ENCODE measurements at places on chromosomes 5 and 9.

GRCh38 chr9:128733256-128733655, 9.3 kb upstream of the ZDHHC12 start:
- DNase-seq, result peak; percentile 35

DNA sequence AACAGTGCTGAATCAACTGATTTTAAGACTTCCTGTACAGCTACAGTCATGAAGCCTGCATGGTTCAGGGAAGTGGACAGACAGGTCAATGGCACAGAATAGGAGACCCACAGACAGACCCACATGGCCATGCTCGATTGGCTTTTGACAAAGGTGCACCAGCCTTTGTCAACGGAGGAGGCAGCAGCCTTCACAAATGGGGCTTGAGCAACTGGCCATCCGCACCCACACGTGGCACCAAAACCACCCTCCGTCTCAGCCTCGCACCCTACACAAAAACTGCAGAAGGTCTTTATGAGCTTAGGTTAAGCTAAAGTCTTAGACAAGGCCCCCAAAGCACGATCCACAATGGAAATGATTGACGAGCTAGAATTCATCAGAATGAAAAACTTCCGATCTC, 59.5 kb upstream of the UBAC1 start:
- DNase-seq, result no peak

DNA sequence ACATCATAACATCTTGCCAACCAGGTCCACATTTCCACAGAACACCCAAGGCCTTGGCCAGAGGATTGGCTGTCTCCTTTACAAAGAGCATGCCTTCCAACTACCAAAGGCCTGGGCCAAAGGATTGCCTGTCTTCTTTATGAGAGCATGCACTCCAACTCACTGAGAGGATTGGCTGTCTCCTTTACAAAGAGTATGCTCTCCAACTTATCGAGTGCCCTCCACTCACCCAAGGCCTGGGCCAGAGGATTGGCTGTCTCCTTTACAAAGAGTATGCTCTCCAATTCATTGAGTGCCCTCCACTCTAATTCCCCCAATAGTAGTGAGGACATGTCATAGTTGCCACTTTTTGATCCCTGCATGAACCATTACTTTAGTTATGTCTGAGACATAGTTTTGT, 79.9 kb upstream of the TAS2R1 start:
- no peak for DNase-seq

DNA sequence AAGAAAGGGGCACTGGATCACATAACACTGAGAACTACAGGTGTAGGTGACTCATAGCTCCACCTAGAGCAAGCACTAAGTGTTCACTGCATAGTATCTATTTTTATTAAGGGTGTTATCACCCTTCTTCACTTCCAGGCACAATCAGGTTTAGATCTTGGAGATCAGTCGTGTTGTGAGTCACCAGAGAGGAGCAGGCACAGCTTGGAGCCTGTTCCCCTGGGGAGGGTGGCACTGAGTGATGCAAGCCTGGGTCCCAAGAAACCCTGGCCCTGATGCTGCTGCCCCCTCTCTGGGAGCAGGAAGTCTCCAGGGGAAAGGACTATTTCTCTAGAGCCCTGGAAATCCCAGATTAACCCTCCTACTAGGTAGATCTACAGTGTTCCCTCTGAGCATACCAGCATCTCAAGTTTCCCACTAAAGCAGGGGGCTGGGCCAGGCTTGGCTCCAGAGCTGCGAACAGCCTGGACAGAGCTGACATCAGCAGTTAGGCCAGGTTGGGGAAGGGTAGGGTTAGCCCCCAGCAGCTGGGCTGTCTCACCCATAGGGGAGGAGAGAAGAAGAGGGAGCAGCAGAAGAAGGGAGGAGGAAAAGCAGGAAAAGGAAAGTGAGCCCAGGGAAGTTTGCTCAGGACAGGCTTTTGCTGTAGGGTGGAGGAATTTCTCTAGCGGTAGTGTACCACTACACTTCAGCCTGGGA, 28.1 kb upstream of the SPINK4 start:
- no peak for DNase-seq

DNA sequence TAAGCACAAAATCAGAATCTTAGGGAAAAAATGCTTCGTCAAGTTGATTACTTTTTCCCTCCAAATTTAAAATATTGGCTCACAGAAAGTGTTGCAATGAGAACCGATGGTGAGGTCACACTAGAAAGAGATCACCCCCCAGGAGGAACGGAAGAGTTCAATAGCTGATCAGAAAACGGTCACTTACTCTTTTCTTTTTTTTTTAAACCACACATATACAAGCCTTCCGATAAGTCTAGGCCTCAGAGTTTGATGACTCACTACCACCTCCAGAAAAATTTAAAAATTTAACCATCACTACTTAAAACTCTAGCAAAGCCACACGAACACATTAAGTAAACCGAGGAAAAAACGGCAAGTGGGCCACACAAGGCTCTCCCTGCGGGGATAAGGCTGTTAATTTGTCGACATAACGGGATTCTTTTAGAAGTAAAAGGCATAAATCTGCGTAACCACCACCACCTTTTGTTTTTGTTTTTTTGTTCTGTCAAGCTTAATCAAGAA, 1.2 kb downstream of the SURF4 start:
- DNase-seq, result peak; percentile 37

DNA sequence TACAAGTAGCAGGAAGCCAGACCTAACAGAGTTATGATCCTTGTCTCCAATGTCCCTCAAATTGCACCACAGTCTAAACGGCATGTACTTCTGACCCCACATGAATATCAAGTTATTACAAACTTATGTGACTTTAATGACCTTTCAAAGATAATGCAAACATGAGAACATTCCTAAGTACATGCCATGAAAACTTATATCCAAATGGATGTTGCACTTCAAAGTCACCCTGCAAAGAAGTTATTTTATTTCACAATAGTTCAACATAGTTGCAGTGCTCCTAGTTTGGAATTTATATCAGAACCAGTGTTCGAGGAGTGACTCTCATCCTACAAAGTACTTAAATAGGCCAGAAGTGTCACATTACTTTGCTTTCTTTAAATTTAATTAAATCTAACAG, 41.2 kb upstream of the ITGA1 start:
- no peak for DNase-seq

DNA sequence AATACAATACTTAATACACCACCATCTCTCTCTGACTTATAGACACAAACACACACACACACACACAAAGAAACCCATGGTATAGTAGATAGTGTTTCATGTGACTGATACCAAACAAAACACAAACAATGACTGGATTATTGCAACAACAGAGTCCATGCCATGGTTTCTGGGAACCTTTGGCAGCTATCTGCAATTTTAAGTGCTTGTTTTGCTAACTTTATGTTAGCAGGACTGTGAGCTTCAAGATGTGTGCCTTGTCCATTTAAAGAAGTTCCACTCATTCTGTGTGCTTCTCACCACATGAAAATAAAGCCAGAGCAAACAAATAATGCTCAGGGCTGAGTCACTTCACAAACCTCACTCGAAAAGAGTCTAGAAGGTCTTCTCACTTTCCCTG, 15.1 kb upstream of the LURAP1L start:
- no peak for DNase-seq

- no peak for DNase-seq
Observed at GRCh38 chr9:87567001-87567400, 69.3 kb downstream of the DAPK1 start.

DNA sequence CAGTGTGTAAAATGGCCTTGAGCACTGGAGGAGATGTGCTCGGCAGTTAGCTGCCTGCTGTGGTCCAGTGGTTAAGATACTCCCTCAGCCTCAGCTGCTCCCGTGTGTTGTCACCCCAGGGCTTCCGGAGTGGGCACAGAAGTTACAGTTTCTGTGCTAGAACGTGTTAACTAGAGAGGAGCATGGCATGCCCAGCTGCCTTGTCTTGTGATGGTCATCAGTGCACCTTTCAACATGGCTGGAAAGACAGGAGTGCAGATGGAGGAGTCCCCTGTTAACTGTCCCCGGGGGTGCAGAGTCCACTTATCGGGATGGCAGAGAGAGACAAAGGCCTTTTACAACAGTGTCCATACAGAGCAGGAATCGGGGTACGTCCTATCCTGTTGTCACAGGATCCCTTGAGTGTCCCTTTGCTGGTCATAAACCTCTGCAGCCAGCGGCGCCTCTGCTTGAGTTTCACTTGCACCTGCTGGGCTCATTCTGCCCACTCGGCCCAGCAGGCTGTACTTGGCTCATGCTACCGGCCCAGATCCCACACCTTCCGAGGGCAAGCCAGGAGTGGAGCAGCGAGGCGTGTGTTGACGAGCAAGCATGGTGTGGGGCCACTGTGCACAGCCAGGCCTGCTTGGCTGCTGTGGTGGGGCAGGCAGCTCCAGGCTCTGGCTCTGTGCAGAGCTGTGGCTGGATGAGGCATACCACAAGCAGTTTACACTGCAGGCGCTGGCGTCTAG, 112.6 kb downstream of the EHMT1 start:
- DNase-seq, result no peak

DNA sequence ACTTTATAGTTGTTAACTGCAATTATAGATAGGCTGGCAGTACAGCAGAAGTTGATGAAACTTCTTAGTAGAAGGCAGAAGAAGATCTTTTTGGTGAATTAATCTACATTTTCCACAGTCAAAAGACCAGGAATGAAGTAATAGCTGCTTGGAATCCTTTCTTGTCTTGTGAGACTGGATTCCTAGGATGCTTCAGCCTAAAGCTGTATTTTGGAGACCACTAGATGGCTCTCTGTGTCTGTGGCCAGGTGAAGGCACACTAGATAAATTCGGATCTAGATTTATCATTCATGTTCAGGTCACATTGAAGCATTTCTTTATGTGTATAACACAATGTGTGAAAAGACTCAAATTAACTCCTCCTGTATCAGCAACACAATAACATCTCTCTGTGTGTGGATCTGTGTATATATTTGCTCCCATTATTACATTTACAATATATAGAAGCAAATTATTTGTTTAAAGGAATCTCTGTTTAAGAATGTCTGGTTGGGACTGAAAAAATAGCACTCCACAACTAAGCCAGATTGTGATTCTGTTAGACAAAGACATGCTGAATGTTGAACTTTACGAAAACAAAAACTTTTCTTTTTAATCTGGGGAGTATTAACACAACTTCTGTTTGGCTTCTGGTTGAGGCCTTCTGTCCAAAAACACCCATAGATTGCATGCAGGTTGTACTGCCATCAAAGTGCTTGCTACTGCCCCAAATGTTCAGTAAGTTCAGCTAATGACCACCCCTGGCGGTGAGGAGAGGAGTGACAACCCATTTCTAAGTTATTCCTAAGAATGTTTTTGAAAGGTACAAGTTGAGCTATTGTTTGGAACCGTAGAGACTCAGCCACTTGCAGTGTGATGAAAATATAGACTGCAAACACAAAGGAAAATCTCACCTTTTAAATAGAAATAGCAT, 10.6 kb downstream of the GRIN3A start:
- no peak for DNase-seq

- DNase-seq, result no peak
Observed at GRCh38 chr5:37355161-37355560, 15.7 kb downstream of the NUP155 start.

DNA sequence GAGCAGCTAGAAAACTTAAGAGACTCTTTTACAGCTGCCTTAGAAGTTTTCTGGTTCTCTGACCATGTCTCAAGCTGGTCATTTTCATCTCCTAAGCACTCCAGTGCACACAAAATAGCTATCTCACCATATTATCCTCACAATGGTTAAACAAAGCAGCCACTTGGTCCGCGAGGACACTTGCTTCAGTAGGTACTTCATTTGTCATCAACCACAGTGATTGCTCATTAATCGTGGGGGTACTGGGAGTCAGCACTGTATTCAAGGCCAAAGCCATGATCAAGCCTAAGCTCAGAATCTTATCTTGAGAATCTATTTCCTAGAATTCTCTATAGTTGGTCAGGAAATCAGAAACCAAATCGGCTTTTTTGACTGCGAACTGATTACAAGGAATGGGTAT, 2.9 kb downstream of the ARL14EPL start:
- DNase-seq, result no peak

DNA sequence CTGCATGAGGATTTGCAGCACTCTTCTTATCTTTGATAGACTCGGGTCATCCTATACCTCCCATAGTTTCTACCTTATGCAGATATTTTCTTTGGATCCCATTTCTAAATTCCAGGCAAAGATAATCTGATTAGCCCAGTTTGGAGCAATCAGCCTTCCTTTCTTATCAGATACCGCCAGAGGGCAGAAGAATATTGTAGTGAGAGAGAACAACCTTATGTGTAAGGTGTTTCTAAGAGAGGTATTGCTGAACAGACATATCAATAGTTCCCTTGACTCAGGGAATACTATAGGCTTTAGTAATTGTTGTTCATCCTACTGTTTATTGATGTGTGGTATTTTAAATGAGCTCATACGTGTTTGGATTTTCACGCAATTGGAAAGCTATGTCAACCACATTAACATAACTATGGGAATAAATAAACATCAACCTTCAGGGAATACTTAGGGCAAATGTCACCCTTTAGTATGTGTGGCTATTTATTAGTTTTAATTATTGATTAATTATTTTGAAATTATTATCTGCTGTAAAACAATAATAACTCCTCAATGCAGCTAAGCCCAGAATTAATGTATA, 1435.2 kb upstream of the CDH9 start:
- DNase-seq, result no peak

GRCh38 chr5:31120642-31120948, 72.9 kb upstream of the CDH6 start:
- no peak for DNase-seq

GRCh38 chr5:8436924-8437323, 568.0 kb downstream of the MTRR start:
- no peak for DNase-seq

- DNase-seq, result no peak
Observed at GRCh38 chr5:67319935-67320725, 123.5 kb upstream of the CD180 start.

DNA sequence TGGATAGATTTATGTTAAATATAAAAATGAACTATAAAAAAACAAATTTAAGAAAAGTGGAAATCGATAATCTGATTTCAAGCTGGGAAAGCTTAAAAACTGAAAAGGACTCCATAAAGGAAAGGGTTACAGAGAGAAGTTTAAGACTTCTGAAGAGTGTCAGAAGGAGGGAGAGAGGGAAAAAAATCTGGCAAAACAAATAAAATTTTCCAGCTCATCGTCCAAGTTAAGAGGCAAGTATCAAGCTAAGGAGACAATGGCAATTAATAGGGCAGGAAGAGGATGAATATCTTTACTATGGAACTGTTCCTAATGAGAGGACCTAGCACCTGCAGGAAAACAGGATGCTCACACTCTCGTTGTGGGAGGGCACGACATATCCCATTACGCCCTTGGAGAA, 20.5 kb upstream of the HEXB start:
- DNase-seq, result no peak

Data from bone marrow (tissue), 2 donors.